SIG-M5 (cell line): ENCODE measurements at places on chromosomes 3 and 15.

GRCh38 chr3:157500232-157500631, 3.0 kb downstream of the VEPH1 start:
- no peak for DNase-seq

GRCh38 chr3:180018543-180018942, 18.2 kb downstream of the PEX5L start:
- DNase-seq = no peak

- DNase-seq = no peak
Measured at GRCh38 chr3:107950417-107950816, 140.4 kb downstream of the CD47 start.

GRCh38 chr3:13017361-13018042, 55.7 kb downstream of the IQSEC1 start:
- DNase-seq = no peak

DNA sequence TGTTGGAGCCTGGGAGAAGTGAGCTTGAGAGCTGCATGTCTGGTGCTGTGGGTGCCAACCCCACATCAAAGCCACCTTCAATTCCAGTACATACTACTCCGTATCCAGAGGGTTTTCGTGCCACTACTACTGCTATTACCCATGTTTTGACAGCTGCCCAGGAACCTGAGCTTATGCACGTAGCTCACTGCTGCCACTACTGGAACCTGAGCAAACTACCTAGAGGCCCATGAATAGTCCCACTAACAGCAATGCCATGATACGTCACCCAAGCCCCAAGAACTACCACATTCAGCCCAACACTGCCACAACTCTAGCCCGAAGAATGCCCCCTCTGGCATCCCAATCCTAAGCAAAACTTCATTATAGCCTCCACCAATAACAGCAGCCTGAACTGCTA, 215.2 kb upstream of the BCHE start:
- DNase-seq = no peak

DNA sequence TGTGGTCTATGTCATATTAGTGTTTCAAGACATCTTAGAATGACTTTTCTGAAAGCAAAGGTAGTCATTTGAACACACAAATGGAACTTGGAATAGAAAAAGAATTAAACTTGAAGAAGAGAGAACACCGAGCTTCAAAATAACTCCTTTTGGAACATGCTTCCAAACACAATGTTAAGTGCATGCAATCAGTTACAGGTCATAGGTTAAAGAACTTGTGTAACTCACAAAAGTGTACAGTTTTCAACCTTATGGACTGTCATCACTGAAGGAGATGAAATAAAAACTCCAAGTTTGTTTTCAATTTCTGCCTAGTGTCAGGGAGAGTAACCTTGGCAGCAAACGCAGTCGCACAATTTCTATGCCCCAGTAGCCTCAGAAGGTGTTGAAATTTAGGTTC, 192.9 kb upstream of the NECTIN3 start:
- no peak for DNase-seq

DNA sequence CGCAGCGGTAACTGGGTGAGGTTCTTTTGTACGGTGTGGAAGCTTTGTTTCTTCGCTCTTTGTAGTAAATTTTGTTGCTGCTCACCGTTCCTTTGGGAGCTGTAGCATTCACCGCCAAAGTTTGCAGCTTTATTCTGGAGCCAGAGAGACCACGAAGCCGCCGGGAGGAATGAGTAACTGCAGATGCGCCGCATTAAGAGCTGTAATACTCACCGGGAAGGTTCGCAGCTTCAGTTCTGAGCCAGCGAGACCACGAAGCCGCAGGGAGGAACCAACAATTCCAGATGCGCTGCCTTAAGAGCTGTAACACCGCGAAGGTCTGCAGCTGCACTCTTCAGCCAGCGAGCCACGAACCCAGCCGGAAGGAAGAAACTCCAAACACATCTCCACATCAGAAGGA, 56.0 kb upstream of the DYNC1LI1 start:
- DNase-seq = no peak

- no peak for DNase-seq
Measured at GRCh38 chr3:127258733-127259132, 29.1 kb downstream of the PRR20G start.

DNA sequence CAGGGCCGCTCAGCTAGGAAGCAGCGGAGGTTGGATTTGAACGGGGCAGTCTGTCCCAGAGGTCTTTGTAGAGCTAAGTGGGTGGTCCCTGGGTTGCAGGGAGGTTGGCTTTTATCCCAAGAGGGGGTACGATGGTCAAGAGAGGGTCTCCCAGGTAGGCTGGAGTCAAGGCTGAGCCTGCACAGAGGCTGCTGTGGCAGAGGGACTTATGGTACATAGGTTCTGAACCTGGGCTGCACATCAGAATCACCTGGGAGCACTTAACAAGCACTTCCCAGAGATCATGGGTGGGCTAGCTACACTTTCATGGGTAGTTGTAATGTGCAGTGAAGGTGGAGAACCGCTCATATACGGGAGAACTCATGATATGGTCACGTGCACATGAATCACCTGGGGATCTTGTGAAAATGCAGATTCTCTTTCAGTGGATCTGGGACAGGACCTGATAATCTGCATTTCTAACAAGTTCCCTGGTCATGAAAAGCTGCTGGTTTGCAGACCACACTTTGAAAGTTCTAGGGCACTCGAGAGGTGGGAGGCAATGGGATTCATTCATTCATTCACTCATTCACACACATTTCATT, 2.9 kb upstream of the RASGRF1 start:
- DNase-seq = no peak

DNA sequence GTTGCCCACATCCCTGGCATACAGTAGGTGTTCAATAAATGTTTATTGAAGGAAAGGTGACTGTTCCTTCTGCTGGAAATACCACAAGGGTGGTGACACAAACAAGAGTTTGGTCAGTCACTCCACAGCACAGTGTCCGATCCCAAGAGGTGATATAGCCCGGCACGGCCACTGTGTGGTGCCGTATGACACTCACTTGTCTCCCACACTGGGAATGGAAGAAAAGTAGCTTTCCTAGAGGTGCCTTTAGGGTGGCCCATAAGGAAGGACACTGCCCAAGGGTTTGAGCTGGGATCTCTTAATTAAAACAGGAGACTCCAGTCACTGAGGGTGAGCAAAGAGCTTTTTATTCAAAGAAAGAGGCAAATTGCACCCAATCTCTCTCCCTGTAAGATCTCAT, 40.5 kb downstream of the TGM4 start:
- no peak for DNase-seq

- DNase-seq = no peak
Measured at GRCh38 chr3:171173736-171174135, 147.2 kb upstream of the SLC2A2 start.

DNA sequence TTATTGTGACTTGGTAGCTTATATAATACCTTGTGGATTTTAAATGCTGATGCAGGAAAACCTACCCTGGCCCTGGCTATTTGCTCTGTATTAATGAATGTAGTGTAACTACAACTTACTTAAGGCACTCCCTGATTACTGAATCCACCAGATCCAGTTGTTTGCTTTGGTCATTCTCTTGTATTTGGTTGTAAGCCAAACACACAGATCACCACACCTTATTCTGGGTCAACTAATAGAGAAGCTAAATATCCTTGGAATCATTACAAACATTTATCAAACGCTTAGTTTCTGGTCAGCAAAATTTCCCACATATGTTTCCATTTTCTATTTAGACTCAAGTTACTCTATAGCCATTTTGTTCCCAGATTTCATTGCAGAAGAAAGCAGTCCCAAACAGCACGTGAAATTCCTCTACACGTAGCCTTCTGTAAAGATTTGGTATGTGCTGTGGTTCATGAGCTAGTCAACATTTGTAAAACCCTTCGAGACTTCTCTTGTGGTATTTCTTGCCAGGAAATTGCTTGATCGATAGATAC, 322.6 kb downstream of the MEX3B start:
- DNase-seq = no peak

GRCh38 chr3:126528800-126529541, 5.0 kb downstream of the CHST13 start:
- peak; percentile 45 for DNase-seq

DNA sequence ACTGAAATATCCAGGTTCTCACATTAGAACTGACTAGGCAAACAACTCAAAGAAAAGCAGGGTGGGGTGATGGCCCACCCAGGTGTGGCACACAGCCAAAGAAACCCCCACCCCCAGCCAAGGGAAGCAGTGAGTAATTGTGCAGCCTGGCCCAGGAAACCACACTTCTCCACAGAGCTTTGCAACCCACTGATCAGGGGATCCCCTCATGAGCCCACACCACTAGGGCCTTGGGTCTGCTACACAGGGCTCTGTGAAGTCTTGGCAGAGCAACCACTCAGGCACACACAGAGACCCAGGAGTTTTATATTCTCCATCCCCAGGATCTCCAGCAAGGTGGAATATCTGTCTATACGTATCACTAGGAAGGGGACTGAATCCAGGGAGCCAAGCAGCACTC, 22.2 kb upstream of the TRIM42 start:
- DNase-seq = no peak

- no peak for DNase-seq
Measured at GRCh38 chr3:8112587-8112986, 389.0 kb upstream of the LMCD1 start.

- DNase-seq = no peak
Measured at GRCh38 chr3:147962408-147963164, 553.4 kb downstream of the ZIC1 start.

DNA sequence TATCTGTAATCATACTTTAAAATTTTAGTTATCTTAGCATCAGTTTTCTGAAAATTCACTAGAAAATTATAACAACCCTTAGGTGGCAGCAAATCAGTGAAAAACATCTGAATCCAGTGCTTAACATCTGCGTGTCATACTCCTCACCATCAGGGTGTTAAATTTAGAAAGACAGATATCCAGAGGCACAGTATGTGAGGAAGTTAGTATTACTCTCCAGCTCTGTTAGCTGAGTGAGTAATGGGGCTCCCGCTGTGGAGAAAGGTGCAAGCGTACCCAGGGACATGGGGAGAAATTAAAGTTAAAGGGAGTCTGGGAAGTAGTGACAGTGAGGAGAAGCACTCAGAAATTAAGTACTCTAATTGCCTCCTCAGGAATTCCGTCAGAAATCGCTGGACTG, 50.9 kb downstream of the CEP63 start:
- no peak for DNase-seq

DNA sequence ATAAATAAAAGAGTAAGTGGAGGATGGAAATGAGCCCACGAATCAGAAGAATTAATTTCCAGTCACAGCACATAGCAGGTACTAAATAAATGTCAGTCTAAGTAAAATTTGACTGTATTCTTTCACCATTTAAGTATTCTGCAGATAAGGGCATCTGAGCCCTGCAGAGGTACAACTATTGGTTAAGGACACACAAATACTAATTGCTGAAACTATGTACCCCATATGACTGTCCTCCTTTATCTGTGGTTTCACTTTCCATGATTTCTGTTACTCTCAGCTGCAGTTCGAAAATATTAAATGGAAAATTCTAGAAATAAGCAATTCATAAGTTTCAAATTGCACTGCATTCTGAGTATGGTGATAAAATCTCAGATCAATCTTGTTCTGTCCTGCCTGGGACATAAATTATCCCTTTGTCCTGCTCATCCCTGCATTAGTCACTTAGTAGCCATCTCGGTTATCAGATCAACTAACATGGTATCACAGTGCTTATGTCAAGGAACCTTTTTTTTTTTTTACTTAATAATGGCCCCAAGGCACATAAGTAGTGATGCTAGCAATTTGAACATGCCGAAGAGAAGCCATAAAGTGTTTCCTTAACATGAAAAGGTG, 95.1 kb downstream of the LSAMP start:
- no peak for DNase-seq

- no peak for DNase-seq
Measured at GRCh38 chr15:62994975-62995681, 47.4 kb upstream of the TPM1 start.

- no peak for DNase-seq
Measured at GRCh38 chr3:193598202-193598601, 5.2 kb downstream of the OPA1 start.

GRCh38 chr3:141152801-141153678, 78.6 kb upstream of the PXYLP1 start:
- DNase-seq = no peak

GRCh38 chr3:57745101-57745500, 11.0 kb upstream of the SLMAP start:
- DNase-seq = no peak

DNA sequence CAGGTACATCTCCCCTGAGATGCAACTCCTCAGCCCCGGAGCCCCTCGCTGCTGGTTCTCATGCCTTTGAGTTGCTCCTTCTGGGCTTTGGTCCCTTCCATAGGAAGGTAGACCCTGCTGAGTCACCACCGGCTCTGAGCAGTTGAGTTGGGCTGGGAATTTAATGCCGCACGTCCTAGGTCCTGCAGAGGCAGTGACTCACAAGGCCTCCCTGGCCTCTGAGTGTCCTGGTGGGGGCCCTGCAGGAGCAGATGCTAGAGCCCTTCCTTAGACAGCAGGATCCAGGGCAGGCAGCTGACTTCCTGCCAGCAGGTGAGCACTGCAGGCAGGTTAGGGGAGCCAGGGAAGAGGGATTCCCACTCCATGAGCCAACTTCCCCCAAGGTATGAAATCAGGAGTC, 5.5 kb upstream of the NTRK3 start:
- DNase-seq = no peak

DNA sequence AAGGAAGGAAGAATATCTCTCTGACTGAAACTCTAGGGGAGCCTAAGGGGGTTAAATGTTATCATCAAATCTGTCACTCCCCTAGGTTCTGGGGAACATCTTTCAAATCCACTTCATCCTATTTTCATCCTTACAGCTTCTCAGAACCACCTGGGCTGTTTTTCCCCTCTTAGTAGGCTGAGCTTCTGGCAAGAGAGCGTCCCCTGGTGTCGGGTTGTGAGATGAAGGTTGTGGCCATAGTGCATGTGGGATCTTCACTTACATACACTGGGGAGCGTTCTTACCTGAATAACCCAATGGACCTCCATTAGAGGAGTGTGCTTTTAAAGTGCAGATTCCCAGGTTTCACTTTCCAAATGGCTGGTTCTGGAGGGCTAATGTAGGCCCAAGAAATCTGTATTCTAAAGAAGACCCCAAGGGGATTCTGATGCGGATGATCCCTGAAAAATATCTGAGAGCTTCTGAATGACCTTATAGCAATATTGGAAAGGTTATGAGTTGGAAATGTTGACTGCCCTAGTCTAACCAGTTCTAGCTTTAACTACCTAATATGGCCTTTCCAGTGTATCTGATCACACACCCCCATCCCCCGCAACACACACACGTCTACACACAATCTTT, 663.7 kb downstream of the AGBL1 start:
- no peak for DNase-seq

GRCh38 chr15:89243691-89244573, at the start of gene FANCI:
TSS of gene FANCI (plus strand) at chr15:89243979. CDS start at chr15:89247648, 3,669 bp downstream.
- peak; percentile 36 for DNase-seq

DNA sequence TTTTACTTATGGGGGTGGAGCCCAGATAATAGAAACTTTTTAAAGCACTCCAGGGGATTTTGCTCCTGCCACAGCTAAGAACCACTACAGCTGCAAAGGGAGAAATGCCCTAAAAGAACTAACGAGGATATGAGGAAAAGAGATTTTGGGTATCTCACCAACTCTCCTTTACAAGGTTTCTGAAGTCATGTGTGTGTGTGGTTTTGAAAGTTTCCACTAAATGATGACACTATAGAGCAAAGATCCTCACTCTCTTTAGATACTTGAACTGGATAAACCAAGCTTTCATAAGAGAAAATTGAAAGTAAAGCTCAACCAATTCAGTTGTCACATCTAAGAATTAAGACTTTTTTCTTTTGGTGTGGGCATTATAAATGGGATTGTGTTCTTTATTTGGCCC, 455.3 kb upstream of the ALCAM start:
- DNase-seq = no peak

- DNase-seq = no peak
Measured at GRCh38 chr3:29440413-29441305, 159.8 kb downstream of the RBMS3 start.

GRCh38 chr3:20488151-20488550, 302.1 kb upstream of the SGO1 start:
- DNase-seq = no peak
